Right cardiac atrium (tissue), 5 donors: ENCODE measurements at places on chromosomes 1 and 21.

DNA sequence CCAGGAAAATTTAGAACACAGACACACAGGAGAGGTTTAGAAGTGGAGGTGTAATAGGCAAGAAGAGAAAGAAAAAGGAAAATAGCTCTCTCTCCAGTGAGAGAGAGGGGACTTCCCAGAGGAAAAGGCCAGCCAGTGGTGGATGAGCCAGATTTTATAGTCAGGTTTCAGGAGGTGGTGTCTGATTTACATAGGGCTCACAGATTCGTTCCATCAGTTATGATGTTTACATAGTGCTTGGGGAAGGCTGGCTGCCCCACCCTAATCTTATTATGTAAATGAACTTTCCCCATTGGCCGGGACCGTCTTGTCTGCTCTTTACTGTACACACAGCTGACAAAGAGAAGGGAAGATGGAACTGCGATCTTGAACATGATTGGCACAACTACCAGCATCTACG lies 797.3 kb downstream of the PLA2G4A start:
- DNase-seq: no peak

GRCh38 chr1:229561141-229561540 lies 2.6 kb upstream of the ABCB10 start:
- no peak for DNase-seq

DNA sequence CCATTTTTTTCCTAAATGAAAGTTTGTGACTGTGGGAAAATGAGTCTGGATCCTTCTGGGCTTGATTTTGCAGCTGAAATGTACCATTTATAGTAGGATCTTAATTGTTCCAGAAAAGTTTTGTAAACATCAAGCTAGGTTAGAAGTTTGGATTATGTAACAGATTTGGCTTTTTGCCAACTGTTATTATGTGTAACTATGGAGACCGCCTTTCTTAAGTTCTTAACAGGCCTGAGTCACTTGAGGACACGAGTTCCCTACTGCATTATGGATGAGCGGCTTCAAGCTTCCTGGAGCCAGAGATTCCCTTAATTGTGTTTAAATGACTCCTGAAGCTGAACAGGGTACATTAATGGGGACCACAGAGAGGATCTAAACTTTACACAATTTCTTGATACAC lies 22.2 kb downstream of the SLC25A33 start:
- DNase-seq: no peak

DNA sequence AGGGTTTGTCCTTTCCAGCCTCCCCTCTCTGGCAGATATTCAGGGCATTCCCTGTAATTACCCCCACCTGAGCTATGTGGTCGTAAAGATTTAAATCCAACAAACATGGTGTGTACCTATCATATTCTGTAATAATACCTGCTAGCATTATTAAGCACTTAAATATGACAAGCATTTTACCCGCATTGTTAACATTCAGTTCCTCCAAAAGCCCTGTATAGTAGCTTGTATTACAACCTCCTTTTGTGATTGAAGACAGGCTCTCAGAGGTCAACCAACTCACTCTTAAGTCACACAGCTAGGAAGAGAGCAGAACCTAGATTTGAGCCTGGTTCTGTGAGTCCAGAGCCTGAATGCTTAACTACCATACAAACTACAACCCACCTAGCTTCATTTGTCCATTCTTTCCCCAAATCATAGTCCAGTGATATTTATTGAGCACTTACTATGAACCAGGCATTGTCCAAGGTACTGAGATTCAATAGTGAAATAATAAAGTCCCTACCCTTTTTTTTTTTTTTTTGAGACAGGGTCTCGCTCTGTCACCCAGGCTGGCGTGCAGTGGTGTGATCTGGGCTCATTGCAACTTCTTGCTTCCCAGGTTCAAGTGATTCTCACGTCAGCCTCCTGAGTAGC lies 13.8 kb upstream of the KDM4A start:
- no peak for DNase-seq

GRCh38 chr1:3673381-3674099 lies 21.2 kb downstream of the TP73 start:
- DNase-seq: peak; percentile 6

- DNase-seq: no peak
Observed at GRCh38 chr1:19438516-19439195, 46.7 kb downstream of the CAPZB start.

GRCh38 chr1:22284236-22284635 lies 141.3 kb upstream of the WNT4 start:
- DNase-seq: no peak

- DNase-seq: no peak
Observed at GRCh38 chr1:157960773-157961172, 32.7 kb upstream of the KIRREL1 start.

GRCh38 chr1:247535402-247535801 lies 838 bp downstream of the OR2C3 start:
- no peak for DNase-seq

DNA sequence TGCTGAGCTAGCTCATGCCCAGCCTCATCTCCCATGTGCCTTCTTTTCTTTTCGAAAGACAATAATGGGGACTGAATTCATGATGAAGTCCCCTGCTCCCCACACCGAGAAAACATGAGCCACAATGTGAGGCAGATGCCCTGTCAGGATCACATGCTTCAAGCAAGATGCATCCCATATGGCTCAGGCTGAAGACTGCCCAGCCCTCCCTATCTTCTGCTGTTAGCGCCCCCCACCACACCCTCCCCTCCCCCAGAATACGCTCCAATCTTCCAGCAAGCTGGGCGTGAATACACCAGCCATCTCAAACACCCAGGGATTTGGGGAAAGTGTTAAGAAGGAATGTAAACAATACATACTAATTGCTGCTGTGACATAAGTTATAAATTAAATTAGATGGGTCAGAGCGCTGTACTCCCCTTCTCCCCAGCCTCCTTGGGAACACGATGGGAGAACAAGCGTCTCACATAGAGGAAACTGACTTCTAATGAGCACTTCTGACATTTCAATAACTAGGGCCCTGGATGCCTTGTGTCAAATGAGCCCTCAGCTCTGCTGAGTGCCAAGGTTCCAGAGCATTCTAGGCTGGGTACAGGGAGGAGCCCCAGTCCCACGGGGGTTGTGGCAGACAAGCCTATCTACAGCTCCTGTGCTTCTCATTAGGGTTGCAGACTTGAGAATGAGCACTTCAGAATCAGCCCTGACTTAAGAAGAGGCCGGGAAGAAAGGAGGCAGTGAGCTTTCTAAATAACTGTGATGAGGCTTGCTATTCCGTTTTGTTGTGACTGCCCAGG lies 55.6 kb downstream of the TNR start:
- DNase-seq: no peak

DNA sequence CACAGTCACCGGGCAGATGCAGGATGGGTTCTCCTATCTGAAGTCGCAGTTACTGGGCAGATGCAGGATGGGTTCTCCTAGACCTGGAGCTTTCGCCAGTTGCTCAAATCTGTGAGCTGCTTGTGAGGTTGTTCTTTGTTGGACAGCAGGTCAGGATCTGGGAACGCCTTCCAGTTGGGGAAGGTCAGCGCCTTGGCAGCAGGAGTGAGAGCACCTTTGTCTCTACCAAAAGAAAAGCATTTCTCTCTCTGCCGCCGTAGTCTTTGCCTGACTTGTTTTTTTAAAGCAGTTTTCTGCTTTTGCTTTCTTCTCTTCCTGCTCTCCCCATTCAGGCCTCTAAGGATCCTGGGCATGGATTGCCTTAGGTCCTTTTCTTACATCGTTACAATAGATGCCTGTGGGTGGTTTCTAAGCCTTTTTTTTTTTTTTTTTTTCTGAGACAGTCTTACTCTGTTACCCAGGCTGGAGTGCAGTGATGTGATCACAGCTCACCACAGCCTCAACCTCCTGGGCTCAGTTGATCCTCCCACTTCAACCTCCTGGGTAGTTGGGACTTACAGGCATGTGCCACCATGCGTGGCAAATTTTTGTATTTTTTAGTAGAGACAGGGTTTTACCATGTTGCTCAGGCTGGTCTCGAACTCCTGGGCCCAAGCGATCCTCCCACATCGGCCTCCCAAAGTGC lies 15.7 kb downstream of the PEX14 start:
- DNase-seq: no peak

GRCh38 chr1:84619383-84620102 lies 45.3 kb upstream of the CTBS start:
- no peak for DNase-seq

DNA sequence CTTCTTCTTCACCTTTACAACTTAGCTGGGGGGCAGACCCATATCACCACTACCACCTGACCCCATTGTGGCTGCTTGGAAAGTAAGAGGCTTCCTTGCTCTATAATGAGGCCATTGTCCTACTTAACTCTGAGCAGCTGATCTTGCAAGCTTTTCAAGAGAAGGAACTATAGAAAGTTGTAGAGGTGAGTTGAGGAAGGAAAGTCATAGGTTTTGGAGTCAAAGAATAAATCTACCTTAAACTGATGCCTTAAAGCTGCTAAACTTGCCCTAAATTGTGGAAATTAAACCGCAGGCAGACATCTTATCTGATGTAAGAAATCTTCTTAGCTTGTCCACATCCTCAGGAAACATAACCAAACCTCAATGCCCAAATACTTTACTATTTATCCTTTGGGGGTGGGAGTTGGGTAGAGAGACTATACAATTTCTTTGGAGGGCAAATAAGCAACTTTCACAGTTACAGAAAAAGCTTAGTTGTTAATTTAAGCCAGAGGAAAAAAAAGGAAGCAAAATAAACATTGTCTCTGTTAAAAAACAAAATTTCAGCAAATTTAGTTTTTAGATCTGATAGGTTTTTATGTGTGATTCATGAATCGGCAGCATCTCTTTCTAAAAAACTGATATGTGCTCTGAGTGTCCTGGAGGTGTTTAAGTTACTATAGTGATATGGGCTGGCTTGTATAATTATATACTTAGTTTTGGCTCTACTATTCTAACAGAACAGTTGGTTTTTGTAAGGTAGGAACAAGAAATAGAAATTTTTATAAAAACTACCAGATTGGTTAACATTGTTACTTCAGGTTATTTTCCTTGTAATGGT lies 4.7 kb downstream of the IL23R start:
- DNase-seq: no peak
